ENCODE measurements at places on chromosomes 3 and 15.

DNA sequence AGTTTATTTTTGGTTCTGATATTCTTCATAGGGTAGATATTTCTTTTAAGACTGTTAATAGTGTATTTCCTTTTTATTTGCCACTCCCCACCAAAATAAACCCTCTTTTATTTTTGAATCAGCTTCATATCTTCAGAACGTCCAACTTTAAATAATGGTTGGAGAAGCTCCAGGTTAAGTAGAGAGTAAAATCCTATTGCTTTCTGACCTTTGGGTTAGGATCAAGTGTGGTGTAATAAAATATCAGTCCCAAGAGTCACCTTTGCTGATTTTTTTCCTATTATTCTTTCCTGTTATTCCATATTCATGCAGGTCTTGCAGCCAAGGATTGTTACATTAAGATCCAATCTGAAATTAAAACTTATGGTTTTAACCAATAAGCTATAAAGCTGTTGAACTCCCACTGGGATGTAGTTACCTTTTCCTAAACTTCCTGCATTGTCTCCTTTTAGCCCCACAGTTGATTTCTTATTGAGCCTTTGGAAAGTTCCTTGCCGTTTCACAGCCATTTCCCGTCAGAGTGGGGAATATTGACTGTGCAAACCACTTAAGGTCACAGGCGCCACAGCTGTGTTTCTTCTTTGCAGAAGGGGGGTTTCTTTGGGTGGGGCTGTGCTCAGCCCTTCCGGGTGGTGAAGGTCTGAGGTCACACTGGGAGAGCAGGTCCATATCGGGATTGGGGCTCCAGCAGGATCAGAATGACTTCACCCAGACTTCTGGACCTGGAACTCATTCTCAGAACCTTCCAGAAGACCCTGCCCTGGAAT is 287.3 kb upstream of the CTDSPL start:
- no peak for DNase-seq

- no peak for DNase-seq
Measured at GRCh38 chr15:33872416-33873106, 95.7 kb upstream of the CHRM5 start.

GRCh38 chr3:27521179-27521871 is 37.1 kb upstream of the SLC4A7 start:
- DNase-seq: peak; percentile 13

GRCh38 chr3:124800511-124801258 is 70.4 kb downstream of the UMPS start:
- no peak for DNase-seq

- DNase-seq: peak; percentile 52
Measured at GRCh38 chr3:122572940-122573412, 4.5 kb upstream of the PARP15 start.

GRCh38 chr3:141979050-141979671 is 102.7 kb downstream of the ATP1B3 start:
- peak; percentile 79 for DNase-seq

GRCh38 chr3:8996681-8997121 is 33.4 kb upstream of the RAD18 start:
- no peak for DNase-seq

DNA sequence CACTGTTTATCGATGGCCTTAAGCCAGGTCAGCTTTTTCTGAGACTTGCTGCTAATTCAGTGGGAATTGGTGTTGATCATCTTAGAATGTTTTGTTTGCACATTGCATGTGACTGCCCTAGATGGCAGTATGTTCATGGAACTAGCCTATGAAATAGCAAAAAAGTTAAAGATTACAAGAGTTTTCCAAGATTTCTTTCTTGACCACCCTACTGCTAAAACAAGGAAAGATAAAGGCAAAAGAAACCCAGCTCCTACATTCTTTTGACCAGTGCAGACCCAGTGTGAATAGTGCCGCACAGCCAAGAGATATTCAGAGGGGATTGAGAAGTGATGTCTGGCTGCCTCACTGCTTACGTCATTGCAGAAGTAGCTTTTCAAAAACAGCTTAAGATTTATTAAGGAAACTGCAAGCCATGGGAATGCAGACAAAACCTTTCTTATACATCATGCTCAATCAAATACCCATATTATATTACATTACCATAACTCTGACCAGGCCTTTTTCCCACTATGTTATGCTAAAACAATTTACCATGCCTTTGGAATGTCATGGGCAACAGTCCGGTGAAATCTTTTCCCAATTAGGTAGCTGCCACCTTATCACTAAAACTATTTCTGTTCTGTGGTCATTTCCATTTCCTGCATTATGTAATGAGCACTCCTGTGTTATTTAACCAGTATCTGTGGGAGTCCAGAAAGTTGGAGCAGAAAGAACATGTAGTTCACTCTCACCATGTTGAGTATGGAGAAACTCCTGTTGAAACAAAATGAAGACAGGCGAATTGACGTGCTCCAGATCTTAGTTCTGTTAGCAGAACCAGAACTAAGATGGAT is 6.0 kb downstream of the PHLDB2 start:
- DNase-seq: no peak

DNA sequence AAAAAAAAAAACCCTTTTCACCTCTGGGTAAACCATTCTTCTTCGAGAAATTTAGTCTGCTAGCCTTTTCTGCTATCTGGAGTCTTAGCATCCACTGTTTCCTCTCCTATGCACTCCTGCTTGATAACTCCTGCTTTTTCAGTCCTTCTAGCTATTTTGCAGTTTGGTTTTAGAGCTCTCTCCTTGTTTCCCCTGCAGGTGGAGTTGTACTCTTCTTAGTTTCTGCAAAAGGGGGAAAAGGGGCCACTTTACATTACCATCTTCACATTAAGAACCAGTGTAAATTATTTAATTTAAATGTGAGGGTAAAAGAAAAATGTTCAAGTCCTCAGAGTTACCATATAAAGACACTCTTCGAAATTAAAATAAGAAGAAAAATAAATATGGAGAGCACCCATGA is 23.6 kb upstream of the MYLK start:
- no peak for DNase-seq
